GM23248 (cell line): ENCODE measurements at places on chromosomes 2 and 18.

DNA sequence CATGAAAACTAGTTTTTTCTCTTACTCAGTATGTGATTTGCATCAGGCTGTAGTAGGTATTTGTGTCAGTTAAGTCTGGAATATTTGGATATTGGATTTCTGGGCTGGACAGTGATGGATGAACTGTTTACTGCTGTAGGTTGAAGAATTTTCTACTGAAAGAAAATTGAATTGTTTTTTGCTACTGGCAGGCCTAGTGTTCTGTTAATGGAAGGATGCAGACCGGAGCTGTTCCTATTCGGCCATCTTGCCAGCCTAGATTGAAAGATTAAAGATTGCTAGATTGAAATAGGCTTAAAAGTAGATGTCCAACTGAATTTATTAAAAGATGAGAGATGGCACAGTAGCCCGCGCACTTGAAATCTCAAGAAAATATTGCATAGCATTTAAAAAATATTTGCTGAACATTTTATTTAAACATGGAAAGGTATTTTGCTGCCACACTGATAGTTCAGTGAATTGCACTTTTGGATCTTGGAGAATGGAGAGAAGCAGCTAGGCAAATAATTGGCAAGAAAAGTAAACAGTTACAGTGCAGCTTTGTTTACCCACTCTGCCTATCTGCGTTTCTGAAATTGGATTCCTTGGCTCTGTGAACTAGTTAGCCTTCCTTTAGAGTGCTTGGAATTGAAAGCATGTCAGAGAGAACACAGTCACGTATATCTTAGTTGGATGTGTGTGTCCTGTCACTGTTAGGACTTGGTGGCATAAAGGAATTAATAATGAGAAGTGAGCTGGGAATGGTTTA, 54.1 kb downstream of the EPB41L5 start:
- no peak overlapping the region for H3K4me3 ChIP-seq
- no peak for DNase-seq
- H3K27ac ChIP-seq = no peak overlapping the region
- no peaks in the 10 kb centered on the region for H3K27me3 ChIP-seq

- no peak for DNase-seq
- no peak overlapping the region for H3K27ac ChIP-seq
- no peaks in the 10 kb centered on the region for H3K27me3 ChIP-seq
These were observed 8.0 kb upstream of the STAM2 start for GRCh38 chr2:152183401-152184073.

DNA sequence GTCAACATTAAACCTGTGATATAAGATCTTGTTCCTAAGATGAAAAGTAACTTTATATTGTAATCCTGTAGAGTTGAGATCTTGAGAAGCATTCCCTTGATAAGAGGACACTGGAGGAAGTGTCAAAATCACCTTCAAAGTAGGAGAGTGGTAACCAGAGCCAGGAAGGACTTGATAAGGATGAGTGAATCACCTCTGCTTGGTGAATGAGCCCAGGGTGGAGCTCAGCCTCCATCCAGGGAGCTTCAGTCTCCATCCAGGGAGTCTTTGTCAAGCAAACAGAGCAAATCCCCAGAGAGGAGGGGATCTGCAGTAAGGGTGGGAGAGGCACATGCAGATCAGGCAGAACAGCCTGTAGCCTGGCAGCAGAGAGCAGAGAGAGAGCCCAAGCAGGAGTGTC, 167.1 kb upstream of the SIX2 start:
- H3K36me3 ChIP-seq = no peaks in the 10 kb centered on the region
- H3K27me3 ChIP-seq = no peaks in the 10 kb centered on the region
- H3K4me3 ChIP-seq = no peak overlapping the region
- H3K4me1 ChIP-seq = peaks cover 71% of the 10 kb centered on the region
- no peak overlapping the region for H3K27ac ChIP-seq
- DNase-seq = peak; percentile 15

GRCh38 chr2:20596193-20596972, 54.5 kb downstream of the HS1BP3 start:
- peaks cover 16% of the 10 kb centered on the region for H3K4me1 ChIP-seq
- H3K4me3 ChIP-seq = no peak overlapping the region
- no peaks in the 10 kb centered on the region for H3K27me3 ChIP-seq
- DNase-seq = no peak

- no peak overlapping the region for H3K27ac ChIP-seq
- no peaks in the 10 kb centered on the region; the same call in 1 of the 2 replicates for H3K36me3 ChIP-seq
- H3K4me1 ChIP-seq = peaks cover 7% of the 10 kb centered on the region
- H3K27me3 ChIP-seq = no peaks in the 10 kb centered on the region
- no peak for DNase-seq
These were observed 71.9 kb downstream of the ALPK2 start for GRCh38 chr18:58557008-58557435.

- H3K27ac ChIP-seq = no peak overlapping the region
- H3K4me3 ChIP-seq = no peak overlapping the region
- DNase-seq = no peak
- H3K27me3 ChIP-seq = peaks cover 8% of the 10 kb centered on the region; the same call in 1 of the 2 replicates
These were observed 144.6 kb upstream of the MGAT5 start for GRCh38 chr2:134109246-134109645.

DNA sequence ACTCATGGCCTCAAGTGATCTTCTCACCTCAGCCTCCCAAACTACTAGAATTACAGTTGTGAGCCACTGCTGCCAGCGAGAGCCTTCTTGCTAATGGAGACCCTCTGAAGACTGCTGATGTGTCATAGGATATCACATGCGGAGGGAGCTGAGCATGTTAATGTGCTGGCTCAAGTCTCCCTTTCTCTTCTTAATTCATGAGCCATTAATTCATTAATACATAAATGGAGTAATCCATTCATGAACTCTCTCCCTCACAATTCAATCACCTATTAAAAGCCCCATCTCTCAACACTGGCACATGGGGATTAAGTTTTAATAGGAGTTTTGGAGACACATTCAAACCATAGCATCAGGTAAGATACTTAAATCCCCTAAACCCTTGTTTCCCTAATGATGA, 54.8 kb downstream of the SYT4 start:
- H3K4me3 ChIP-seq = no peak overlapping the region
- DNase-seq = no peak
- no peaks in the 10 kb centered on the region for H3K4me1 ChIP-seq
- H3K27me3 ChIP-seq = no peaks in the 10 kb centered on the region
- no peaks in the 10 kb centered on the region for H3K36me3 ChIP-seq
